CD4-positive, alpha-beta T cell treated with Interleukin-12 subunit alpha and Interleukin-12 subunit beta, for 1 hour (primary cell): ENCODE measurements at places on chromosomes 16 and 17.
A peak's percentile ranks its signal among the peaks of the same experiment; 100 is the strongest.

DNA sequence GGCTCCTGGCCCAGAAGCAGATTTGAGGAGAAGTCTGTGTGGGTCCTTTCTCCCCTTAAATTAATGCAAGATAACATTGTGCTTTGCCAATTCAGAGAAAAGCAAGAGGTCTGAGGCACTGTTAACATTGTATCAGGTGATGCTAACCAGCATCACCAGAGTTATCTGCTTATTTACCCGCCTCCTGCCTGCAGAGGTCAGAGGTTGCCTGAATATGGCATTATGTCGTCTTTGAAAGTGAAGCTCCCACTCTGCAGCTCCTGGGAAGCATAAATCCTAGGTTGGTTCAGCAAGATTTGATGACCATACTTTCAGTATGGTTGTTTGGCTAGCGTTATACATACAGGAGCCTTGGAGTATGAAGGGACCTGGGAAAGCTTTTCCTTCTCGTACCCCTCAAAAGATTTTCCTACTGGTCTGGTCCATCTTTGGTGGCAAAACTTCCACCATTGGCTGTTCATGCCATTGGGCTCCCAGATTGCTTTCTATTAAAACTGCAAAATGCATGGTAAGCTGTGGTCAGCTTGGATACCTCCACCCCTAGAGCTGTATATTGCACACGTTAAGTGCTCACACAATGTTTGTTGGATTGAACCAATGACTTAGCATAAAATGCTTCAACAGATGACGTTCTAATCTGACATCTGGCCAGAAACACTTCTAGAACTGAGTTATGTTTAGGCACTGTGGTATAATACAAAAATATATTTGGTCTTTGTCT, 24.1 kb downstream of the CHD9 start:
- no peak for DNase-seq

DNA sequence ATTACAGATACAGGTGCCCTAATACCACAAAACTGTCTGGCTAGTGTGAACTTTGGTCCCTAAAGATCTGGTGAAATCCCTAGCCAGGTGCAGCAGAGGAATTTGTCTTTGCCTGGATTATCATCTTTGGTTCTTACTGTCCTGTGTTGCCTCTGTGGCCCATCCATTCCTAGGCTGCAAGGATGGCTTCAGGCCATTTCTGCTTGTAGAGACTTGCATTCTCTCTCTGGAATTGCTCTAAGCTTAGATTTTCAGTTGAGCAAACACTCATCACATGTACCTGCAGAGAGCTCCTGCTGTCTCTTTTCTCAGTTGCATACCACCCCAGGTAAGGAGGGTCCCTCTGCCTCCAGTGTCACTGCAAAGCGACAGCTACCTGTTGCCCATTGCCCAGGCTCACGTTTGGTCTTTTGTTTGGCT, 114.9 kb downstream of the PRKCA start:
- no peak for DNase-seq

DNA sequence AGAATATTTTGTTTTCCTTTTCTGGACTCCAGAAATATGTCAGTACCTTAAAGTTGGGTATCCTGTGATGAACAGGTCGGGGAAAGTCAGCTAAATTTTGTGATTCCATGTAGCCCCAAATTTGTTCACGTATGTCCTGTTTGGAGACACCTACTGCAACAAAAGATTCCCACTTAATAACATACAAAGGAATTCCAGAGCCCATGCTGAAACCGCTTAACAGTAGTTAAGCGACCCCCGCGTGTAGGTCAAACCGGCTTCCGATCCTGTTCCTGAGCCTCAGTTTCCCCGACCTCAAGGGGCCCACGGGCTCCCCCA, 477 bp downstream of the MTHFSD start:
- DNase-seq, result no peak

DNA sequence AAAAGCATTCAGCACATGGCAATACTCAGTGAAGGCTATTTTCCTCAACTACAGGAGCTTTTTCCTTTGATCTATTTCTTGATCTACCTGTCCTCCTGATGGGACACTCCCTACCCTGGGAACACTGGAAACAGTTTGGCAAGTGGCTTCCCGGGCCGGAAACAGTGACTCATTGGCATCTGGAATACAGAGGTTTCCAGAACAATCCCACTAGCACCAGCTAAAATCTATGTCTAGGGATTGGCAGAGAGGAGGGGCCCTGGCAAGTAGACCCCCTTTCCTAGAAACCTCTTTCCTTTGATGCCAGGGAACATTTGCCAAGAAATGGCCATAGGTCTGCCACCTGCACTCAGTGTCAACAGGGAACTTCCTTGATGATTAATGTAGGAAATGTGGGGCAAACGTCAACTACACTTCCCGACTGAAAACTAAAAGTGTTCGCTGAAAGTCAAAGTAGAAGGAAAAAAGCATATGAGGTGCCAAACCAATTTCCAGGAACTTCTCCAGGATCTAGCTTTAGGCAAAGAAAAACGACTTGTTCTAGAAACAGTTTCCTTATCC, 30.4 kb upstream of the FBXW10B start:
- no peak for DNase-seq

GRCh38 chr17:75783803-75784472, 668 bp upstream of the UNK start:
- DNase-seq, result no peak

GRCh38 chr16:16578701-16579100, 199.8 kb downstream of the NPIPA7 start:
- DNase-seq, result no peak

DNA sequence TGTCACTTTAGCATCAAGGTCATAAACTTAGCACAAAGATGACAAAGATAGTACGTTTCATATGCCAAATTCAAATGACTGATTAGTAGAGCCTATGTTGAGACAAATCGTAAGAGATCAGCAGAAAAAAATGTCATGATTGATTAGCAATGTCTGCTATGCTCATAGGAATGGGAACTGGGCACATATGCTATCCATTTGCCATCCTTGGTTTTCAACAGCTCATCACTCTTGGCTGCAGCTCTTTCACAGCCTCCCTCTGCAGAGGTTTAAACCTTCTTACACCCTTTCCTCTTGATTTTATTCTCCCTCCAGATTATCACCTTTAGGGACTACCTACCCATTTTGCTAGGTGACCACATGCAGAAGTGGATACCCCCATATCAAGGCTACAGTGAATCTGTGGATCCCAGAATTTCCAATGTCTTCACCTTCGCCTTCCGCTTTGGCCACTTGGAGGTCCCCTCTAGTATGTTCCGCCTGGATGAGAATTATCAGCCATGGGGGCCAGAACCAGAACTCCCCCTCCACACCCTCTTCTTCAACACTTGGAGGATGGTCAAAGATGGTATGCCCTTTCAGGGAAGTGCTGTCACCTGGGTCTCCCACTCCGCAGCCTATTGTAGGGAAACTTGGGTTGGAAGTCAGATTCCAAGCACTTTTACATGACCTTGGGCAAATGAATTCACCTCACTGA, 16.2 kb downstream of the MPO start:
- DNase-seq, result no peak

DNA sequence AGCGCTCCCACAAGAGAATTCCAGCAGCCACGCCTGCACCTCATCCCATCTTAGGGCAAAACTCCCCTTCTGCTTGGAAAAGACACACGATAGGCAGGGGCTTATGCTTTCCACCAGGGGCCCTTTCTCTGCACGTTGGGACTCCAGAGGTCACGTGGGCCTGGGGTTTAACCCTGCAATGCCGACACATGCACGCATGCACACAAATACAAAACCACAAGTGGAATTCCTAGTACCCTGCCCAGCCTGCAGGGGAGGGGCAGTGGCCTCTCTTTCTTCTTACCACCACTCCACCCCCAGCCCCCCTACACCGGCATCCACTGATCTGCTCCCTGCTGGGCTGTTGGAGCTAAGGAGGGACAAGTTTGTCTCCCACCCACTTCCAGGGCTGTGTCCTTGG, 16.8 kb upstream of the CCDC182 start:
- DNase-seq, result no peak

- no peak for DNase-seq
Measured at GRCh38 chr16:1154291-1154886, 1.5 kb downstream of the CACNA1H start.

DNA sequence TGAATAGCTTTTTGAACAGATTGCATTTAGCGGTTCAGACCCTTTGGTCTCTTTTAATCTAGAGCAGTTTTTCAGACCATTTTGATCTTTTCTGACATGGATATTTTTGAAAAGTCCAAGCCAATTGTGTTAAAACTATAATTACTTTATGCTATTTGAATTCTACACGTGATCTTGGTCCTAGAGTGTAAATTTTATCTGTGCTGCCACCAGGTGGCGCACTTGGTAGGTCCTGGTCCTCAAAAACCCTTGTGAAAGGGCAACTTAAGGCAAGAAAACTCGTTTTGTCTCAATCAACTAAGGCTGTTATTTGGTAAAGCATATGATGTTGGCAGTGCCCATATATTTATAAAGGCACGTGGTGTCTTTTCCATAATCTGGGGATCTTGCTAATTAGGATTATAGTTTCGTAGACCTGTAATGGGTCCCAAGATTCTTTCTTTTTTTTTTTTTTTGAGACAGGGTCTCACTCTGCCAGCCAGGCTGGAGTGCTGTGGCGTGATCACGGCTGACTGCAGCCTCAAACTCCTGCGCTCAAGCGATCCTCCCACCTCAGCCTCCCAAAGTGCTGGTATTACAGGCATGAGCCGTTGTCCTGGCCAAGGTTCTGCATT, 43.9 kb upstream of the TEX2 start:
- DNase-seq, result peak; percentile 70

DNA sequence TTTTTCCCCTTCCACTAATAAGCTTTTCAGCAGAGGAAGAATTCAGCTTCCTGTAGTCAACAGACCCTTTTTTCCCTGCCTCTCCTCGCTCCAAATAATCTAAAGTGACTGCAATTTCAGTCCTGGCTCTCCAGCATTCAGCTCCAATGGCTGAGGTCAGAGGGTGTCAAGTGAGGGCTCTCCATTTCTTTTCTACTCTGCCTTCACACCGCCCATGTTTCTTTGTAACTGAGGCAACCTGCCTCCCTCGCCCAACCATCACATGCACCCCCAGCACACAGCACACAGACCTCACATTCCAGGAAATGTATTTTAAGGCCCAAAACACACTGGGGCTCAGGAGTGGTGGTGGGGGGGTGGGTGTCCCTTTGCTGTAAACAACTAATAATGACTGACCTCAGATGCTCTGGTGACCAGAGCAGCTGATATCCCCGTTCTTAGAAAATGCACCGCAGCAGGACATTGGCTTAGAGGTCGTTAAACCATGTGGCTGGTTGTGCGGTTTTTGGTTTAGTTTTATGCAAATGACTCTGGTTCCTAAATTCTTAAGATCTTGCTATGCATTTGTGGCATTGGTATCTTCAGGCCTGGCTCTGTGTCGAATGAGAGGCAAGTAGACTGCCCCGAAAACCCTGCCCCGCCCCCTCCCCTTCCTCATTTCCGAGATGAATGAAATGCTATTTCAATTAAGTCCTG, 203.6 kb downstream of the ZFHX3 start:
- DNase-seq, result no peak

DNA sequence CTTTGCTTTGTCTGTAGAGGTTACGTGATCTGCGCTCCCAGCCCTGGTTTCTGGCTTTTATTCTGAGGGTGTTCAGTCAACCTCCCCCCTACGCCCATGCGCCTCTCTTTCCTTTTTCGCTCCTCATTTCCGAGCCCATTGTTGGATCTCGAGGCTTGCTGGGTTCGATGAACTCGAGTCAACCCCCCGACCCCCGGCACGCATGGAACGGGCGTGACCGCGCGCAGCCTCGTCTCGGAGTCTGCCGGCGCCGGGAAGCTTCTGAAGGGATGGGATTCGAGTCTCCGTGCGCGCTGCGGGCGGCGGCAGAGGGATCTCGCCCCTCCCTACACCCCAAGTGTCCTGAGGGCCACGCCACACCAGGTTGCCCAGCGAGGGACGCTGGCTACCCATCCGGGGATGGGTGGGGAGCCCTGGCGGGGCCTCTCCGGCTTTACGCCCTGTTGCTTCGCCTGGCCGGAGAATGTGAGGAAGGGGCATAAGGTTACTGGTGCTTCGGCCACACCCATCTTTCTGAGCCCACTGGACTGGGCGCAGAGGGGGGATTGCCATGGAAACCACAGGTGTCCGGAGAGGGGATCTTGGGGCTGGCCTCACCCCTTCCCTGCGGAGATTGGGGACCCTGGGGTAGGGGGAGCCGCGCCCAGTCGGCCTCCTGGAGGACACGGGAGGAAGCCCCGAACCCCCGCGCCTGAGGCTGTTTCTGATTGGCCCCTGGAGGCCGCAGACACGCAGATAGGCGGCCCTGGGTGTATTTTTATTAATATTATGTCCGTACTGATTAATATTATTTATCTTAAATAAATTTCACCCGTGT, 1.8 kb downstream of the MAPT start:
- no peak for DNase-seq

- no peak for DNase-seq
Measured at GRCh38 chr17:57481910-57482391, 225.6 kb downstream of the MSI2 start.

- no peak for DNase-seq
Measured at GRCh38 chr17:50426472-50426782, 409 bp downstream of the ACSF2 start.

DNA sequence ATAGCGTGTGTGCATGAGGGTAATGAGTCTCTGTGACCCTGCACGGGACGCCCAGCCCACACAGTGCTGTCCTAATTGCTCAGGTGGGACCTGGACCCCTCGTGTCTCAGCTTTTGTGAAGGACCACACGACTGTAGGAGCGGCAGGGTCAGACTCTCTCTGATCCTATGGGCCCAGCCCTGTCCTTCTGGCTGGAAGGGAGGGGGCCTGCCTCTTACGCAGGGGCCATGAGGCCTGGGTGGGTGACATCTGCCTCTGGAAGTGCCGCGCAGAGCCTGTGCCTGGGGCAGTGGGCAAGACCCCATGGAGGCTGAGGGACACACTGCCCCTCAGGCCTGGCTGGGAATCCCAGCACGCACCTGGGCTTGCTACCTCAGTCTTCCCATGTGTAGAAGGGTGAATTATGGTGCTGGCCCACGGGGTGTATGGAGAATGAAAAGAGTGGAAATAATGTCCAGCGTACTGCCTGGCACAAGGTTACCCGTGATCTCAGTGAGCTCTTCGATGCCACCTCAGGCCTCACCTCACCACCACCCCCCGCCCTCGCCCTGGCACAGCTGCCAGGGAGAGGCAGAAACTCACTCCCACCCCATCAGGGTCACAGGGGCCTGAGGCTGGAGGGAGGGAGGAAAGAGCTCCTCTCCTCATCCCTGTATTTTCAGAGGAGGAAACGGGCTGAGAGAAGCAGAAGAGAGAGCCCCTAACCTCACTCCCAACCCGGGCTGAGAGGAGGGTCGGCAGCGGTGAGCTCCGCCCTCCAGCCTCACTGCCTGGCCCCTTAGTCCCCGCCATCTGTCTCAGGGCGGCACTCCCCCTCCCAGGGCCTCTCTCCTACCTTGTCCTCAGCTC, 27.1 kb upstream of the DBNDD1 start:
- DNase-seq, result no peak
